Esophagus mucosa (tissue), 1 donor: ENCODE measurements at places on chromosomes 13 and 19.

DNA sequence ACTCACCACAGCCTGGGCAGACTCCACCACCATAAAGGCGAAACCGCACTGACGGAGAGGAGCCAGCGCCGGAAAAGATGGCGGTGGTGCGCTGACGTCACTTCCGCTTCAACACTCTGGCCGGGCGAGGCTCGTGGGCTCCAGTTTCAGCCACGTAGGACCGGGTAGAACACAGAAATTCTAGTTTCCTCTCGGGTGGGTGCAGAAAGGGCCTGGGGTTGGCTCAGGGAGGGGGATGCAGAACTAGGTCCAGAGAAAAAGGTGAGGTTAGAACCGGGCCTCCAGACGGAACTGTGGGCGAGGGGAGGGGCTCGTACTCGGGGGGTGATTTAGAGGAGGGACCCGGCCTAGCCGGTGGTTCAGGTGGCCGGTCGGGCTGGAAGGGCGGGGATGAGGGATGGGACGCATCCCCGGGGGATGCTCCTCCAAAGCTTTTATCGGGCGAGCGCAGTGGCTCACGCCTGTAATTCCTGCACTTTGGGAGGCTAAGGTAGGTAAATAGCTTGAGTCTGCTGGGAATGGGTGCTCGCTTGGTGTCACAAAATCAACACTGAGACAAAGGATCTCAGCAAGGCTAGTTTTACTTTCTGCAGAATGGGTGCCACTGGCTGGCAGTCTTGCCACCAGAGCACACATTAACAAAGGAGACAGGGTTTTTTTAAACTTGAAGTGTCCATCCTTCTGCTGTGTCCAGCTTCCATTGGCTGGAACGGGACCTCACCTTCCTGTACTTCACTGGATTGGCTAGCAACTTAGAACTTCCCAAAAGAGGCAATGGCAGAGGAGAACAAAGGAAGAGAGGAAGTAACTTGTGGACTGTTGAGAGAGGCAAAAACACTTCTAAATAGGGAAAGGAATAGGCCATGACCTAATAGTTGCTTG lies at the start of gene ZNF561:
Gene ZNF561 (minus strand): TSS at position 77 of the 882 bp plus-strand sequence. CDS start 1,776 bp downstream, outside the sequence.
- peak; percentile 81 for ATAC-seq

DNA sequence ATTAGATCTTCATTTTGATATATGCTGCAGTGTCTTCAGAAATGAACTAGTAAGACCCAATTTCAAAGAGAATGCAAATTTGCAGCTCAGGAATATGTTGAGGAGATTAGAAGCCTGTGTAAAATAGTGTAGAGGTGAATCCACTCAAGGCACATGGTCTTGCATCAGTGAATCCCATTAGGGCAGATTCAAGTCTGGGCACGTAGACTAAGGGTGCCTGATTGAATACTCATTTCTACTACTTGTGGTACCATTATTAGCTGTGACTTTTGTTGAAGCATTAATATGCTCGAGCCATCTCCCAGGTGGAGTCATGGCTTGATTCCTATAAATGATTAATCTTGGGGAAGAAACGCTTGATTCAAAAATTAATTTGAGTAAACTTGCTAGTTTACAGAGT lies 129.4 kb downstream of the AKAP11 start:
- ATAC-seq, result no peak

DNA sequence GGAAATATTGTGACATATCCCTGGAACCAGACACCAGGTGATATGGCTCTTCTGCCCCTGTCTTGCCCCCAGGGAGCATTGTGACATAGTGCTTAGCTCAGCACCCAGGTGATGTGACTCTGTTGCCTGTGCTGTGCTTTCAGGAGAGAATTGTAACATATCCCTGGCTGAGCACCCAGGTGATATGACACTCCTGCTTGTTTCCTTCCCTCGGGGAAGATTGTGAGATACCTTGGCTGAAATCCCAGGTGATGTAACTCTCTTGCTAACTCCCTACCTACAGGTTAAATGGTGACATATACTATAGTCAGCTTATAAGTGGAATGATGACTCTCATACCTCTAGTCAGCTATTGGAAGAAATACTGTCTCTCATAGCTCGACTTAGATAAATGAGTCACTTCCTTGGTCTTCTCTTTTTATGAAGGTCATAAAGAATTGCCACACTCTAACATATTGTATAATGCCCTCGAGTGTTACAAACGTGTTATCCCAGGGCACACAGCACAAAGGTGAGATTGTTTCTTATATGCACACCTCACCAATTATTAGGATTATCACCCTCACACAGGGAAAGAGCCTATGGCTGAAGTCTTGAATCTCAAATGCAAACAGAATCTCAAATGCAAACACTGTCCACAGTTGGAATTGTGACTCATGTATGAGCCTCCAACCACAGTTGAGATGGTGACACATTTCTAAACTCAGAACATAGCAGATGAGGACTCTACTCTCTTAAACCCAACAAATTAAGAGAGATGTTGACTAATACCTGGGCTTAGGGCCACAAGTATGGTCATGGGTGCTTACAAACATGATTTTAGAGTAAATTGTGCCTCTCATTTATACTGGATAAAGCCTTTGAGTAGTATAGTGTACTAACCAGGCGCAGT lies 32.7 kb upstream of the ZNF254 start:
- ATAC-seq, result peak; percentile 89

- ATAC-seq, result no peak
Measured at GRCh38 chr19:5186293-5187050, 154.1 kb downstream of the PTPRS start.

- peak; percentile 13 for ATAC-seq
Measured at GRCh38 chr19:35267353-35267817, 1.4 kb upstream of the USF2 start.

GRCh38 chr19:9793071-9793591 lies 24.6 kb upstream of the ZNF846 start:
- ATAC-seq, result peak; percentile 0

DNA sequence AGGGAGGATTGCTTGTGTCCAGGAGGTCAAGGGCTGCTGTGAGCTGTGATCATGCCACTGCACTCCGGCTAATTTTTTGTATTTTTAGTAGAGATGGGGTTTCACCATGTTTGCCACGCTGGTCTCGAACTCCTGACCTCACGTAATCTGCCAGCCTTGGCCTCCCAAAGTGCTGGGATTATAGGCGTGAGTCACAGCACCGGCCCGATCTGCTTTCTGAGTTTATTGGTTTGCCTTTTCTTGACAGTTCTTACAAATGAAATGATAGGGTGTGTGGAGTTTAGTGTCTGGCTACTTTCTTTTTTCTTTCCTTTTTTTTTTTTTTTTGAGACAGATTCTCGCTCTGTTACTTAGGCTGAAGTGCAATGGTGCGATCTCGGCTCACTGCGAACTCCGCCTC lies 848 bp downstream of the C19orf44 start:
- no peak for ATAC-seq

- no peak for ATAC-seq
Measured at GRCh38 chr19:51637362-51637978, 7.3 kb upstream of the SIGLEC5 start.

- ATAC-seq, result no peak
Measured at GRCh38 chr19:11489378-11489777, 8.5 kb upstream of the ELAVL3 start.

DNA sequence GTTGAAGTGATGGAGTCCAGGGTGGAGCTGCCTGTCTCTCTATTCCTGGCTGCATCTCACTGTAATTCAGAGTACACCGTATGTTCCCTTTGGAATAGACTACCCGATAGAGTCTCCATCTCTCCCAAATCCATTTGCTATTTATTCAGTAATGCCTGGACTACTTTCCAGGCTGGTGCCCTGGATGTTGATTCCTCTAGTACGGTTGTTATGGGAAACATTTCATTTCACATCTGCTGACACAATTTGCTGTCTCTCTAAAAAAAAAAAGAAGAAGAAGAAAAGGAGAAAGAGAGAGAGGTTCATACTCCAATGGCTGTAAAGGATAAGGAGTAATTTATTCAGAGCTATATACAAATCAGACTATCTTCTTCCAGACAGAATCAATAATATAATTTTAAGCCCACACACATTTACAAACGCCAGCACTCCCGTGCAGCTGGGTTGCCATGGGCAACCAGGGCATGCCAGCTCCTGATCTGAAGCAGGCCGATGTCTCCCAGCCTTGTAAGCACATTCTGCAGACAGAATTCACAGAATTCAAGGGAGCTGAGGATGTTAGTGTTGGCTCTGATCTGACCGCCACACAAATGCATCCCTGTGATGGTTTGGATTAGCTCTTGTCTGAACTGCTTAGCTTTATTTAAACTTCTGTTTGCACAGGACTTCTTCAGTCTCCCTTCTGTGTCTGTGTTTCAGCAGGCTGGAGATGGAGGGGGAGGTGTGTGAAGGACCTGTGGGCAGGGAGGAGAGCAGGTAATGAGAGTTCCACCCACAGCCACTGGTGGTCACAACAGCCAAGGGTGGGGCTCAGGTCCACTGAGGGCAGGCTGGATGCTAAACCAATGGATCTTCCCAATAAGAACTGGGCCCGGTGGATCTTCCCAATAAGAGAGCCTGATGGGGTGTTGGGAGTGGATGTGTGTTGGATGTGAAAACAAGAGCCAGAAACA lies 66.0 kb downstream of the TEX26 start:
- ATAC-seq, result peak; percentile 32

DNA sequence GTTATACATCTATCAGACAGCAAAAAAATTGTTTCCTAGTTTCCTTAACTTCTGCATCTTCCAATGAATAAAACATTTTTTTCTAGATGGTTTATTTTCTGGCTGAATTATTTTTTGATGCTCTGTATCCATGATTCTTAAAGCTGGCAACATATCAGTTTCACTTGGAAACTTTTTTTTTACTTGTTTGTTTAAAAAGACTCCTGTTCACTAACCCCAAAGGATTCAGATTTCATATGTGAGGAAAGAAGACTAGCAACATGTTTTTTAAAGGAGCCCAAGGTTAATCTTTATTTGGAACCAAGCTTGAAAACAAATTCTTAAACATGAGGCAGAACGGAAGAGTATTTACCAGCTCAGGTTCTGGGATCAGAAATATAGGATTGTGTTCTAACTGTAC lies 632.3 kb downstream of the SLITRK6 start:
- ATAC-seq, result no peak

- no peak for ATAC-seq
Measured at GRCh38 chr13:93225610-93226009, 997 bp upstream of the GPC6 start.

DNA sequence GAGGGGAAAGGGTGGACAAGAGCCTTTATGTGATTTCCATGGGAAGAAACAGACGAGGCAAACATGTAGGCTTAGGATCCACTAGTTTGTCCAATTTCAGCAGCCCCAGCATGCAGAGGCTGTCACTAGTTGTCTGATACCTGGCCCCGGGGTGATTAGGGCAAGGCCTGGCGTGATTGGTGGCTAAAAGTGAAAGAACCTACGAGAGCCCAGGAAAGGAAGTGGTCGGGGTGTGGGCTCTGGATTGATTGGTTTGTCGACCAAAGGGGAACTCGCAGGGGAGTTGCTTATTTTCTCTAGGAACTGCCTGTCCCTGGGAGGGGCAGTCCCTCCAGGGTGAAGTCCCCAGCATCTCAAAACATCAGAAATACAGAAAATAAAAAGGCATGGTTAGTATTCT lies 64.2 kb upstream of the UQCRFS1 start:
- no peak for ATAC-seq

GRCh38 chr19:29540114-29540513 lies 14.3 kb downstream of the VSTM2B start:
- no peak for ATAC-seq

GRCh38 chr13:44089452-44089851 lies 209.7 kb downstream of the LACC1 start:
- ATAC-seq, result no peak

DNA sequence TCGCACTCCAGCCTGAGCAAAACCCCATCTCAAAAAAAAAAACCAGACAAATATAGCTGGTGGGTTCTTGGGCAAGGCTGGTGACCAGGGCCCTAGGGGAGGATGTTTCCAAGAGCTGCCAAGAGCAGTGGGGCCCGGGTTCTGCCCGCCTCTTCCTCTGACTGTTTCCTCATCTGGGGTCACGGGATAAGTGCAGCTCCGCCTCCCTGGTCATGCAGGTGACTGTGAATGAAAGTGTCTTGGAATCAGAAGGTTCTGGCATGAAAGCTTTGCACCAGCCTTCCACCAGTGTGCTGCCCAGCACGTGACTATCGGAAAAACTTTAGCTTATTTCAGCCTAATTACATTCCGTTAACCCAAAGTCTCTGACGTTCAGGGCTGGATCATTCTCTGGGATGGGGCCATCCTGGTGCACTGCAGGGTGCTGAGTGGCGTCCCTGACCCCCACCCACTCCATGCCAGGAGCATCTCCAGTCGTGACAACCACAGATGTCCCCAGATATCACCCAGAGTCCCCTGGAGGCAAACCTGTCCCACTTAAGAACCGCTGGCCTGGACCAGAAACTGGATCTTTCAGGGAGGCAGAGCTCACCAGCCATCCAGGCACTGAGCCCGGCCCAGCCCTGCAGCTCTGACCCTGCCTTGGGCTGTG lies 85.6 kb downstream of the GNG7 start:
- ATAC-seq, result no peak

DNA sequence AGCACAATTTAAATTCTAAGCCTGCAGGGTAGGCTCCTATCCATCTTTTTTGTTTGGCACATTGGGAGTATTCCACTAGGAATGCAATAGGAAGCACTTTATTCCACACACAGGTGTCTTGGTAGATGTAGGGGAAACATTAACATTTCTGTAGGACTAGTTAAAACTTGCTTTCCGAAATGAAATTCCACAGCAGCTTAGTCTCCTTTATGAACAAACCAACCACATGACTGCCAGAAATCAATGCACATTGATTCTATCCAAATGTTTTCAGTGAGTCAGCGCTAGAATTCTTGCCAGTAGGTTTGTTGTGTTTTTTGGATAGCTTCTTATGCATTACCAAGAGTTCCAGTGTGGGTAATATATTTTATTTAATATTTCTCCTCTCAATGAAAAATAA lies 207.9 kb upstream of the CSNK1A1L start:
- peak; percentile 53 for ATAC-seq

DNA sequence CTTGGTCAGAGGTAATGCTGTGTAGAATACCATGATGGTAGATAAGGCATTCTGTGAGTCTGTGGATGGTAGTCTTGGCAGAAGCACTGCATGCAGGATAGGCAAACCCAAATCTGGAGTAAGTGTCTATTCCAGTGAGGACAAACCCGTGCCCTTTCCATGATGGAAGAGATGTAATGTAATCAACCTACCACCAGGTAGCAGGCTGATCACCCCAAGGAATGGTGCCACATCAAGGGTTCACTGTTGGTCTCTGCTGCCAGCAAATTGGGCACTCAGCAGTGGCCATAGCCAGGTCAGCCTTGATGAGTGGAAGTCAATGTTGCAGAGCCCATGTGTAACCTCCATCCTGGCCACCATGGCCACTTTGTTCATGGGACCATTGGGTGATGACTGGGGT lies 155.0 kb downstream of the RAP2A start:
- no peak for ATAC-seq

DNA sequence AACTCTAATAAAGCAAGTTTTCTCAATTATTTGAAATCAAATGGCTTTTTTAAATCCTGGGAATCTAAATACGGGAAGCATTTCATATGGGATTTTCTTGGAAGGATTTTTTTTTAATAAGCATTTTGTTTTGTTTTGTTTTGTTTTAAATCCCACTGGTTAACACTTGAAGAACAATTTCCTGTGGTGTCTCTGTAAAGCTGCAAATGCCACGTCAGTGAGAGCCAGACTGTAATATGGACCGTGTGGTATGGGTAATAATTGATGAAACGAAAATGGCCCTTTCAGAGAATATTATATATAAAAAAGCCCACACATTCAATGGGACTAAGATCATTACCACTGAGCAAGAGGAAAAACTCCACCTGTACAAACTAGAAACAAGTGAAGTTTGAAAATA lies 33.9 kb upstream of the MIR17HG start:
- no peak for ATAC-seq
